ENCODE measurements at places on chromosomes 11 and 22. TPM values are rescaled to one million over a fixed set of nuclear protein-coding genes. Genes with fewer than 3 reads are reported as not detected.

The PKNOX2 gene
- 11.5 TPM for total RNA-seq

The CYB5R2 gene
- total RNA-seq: 7.7 TPM

The MIAT gene
- total RNA-seq: 0.22 TPM

The GUCY1A2 gene
- total RNA-seq: 14.3 TPM

The BCR gene
- total RNA-seq: 12.7 TPM

All from muscle of leg (tissue), 16 donors.